Activated naive CD4-positive, alpha-beta T cell treated with anti-CD3 and anti-CD28 coated beads for 36 hours (primary cell): ENCODE measurements at places on chromosomes 3 and 15.

- DNase-seq, result no peak
Measured at GRCh38 chr3:169232863-169233262, 430.6 kb downstream of the MECOM start.

DNA sequence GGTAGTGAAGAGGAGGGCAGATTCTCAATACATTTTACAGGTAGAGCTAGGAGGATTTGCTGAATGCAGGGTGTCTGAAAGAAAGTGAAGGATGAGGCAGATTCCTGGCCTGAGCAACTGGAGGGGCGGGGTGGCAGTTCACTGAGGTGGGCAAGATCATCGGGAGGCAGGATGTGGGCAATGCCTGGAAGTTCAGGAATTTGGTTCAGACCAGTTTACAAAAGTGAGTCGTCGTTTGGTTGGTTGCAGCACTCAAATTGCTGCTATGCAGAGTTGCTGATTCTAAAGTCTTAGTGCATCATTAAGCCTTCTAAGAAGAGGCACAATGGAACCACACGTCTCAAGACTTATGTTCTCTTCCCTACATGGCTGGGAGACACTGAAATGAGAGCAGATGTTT lies 134.0 kb downstream of the MFSD1 start:
- no peak for DNase-seq

- no peak for DNase-seq
Measured at GRCh38 chr3:193980326-193980725, 155.6 kb upstream of the HES1 start.

DNA sequence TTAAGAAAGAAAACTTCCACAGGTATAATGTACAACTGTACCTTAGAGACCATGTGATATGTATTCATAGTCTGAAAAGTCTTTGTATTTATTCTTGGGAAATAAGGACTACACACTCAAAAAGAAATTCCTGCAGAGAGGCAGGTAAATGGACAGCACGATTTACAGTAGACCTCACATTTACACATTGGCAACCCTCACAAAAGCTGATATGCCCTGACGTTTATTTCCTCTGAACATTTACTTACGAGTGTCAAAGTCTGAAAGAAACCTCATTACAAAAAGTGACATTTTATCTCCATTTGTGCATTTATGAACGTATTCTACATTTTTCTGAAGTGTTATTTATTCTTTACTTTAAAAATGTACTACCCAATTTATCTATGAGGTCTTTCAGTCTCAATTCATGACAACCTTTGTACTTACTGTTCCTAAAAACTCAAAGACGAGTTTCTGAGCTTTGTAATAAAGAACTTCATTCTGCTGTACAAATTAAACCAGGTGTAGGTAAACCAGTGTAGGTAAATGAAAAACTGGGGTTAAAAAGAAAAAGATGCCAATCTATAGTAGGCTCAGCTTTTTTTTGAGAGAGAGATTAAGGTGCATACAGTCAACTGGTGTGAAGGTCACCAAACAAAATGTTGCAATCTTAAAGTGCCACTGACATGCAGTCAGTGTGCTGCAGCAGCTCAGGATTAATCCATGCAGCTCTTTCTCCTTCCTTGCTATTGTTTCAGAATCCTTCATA lies 44.3 kb downstream of the THRB start:
- no peak for DNase-seq

DNA sequence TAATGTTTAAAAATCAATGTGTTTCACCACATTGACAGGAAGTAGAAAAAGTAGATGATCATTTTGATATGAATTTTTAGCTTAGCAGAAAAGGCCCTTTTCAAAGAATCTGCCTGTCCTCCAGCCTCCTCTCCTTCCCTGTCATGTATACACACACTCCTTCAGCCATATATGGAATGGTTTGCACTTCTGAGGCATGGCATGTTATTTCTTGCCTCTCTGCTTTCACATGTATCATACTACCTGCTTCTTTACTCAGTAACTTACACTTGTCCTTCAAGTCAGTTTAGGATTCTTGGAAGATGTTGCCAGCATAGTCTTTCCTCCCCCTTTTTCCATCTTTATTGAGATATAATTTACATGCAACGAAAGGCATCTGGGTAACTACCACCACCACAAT lies 79.0 kb downstream of the REC114 start:
- no peak for DNase-seq

DNA sequence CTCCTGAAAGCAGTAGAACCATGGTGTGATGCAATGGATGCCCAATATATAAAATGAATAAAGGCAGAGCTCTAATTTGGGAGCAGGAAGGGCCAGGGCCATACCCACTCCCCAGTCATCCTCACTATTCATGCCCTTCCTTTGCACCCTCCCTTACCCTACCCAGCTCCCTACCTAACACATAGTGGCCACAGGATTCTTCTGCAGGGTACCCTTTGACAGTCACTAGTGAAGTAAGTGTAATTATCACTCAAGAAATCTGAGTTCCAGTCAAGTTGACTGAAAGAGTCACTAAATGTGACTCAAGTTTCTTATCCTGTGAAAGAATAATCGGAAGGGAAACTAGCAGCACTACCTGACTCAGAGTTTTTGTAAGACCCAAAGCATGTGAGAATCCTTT lies 69.2 kb downstream of the RASA2 start:
- peak; percentile 65 for DNase-seq

- DNase-seq, result no peak
Measured at GRCh38 chr3:12894629-12895028, 53.3 kb upstream of the RPL32 start.

GRCh38 chr3:4506559-4507023 lies 13.4 kb downstream of the ITPR1 start:
- DNase-seq, result no peak

DNA sequence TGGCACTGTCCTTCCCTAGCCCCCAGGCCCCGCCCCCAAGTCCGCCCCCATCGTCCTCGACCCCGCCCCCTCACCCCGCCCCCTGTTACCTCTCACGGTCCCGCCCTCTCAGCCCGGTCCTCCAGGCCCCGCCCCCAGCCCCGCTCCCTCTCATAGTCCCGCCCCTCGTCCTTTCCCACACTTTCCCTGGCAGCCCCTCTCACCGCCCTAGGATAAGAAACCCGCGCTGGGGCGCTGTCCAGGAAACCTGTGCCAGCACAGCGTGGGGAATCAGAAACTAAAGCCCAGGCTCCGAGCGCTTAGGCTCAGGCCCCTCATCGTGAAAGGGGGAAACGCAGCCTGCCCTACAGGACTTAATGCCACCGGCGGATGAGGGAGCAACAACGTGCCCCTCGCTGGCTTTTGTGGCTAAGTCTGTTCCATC lies 20.9 kb downstream of the TRPM1 start:
- DNase-seq, result peak; percentile 29

DNA sequence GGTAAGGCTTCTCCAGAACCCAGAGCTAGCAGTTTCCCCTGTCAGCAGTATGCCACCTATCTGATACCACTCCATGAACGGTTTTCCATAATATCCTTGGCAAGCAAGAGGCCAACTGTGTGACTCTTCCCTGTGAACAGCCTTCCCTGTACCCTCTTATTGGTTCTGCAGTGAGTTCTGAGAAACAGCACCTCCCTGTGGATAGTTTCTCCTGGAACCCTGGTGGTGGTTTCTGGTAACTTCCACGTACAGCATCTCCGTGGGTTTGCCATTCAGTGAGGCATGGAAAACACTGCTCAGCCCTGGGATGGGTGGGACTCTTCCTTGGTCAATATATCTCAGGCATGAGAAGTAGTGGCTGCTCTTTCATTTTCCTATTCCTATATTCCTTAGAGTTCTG lies 19.4 kb upstream of the SERPINI2 start:
- DNase-seq, result no peak

DNA sequence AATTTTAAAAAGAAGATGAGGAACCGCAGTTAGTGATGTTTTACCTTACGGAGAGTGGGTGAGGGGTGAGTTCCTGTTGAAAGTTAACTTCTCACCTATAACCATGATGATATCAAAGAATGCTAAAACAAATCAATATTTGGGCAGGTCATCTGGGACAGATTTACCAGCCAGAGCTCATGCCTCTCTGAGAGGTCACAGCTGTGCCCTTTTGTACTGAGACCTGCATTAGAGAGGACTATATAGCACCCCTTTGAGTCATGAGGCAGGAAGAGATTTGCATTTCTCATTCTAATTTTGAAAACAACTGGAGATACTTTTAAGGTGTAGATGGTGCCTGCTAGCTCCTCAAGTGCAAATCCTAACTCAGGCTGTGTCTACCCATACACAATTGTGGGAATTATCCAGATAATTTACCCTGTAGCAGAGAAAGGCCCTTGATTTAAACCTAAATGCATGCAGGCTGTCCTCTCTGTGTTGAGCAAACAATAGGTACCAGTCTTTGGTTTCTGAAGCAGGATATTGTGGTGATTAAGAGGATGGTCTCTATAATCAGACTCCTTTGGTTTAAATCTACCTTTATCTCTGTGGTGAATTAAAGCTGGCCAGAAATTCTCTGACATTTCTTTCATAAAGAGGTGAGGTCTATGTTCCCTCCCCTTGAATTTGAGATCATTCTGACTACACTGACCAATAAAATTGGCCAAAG lies 5.8 kb upstream of the TM4SF4 start:
- DNase-seq, result no peak

GRCh38 chr15:85707519-85708338 lies 87.0 kb downstream of the KLHL25 start:
- peak; percentile 51 for DNase-seq

DNA sequence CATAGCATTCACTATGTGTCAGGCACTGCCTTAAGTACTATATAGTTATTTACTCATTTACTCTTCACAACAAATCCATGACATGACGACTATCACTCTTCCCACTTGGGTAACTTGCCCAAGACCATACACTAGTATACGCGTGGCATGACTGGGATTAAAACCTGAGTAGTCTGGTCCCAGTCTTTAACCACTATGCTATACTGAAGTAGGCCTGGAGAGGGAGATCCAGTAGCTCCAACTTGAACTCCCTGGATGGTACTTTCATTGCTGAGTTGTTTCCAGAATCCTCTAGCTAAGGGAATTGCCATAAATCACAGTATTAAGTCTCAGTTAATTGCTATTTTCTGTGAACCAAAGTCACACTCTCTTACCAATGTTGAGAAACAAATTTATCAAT lies 116.2 kb upstream of the LSAMP start:
- DNase-seq, result no peak

- peak; percentile 10 for DNase-seq
Measured at GRCh38 chr3:137692803-137693431, 71.2 kb upstream of the SOX14 start.

DNA sequence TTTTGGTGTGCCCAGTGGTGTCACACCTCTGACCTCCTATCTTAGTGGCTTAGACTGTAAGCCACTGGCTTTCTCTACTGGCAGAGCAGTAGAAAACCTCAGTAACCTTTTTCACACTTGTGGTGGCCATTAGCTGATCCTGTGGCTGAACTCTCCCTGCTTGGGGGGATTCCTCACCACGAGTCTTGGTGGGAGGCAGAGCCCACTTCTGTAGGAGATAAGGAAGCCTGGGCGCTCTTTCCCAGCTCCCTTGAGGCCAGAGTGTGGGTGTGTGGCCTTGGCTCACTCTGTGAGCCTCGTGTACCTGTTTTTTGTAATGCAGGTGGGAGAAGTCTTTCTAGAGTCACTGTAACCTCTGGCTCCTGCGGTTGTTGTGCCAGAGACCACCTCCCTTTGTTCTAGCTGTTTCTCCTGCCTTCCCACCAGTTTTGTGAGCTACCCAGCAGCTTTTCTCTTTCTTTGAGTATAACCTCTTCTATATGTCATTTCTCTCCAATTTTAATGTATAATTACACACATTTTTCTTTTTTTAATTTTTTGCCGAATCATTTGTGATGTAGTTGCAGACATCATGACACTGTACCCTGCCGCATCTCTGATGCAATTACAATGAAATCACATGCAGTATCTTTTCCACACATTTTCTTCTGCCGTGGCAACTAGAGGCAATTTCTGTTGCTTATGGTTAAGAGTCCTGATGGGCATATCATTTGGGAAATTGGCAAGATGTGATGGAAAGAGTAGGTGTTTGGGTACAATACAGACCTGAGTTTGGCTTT lies 13.8 kb downstream of the XCR1 start:
- DNase-seq, result no peak

GRCh38 chr3:67450153-67450552 lies 204.3 kb downstream of the SUCLG2 start:
- DNase-seq, result no peak

- DNase-seq, result no peak
Measured at GRCh38 chr3:129927072-129927471, 33.6 kb upstream of the TMCC1 start.

DNA sequence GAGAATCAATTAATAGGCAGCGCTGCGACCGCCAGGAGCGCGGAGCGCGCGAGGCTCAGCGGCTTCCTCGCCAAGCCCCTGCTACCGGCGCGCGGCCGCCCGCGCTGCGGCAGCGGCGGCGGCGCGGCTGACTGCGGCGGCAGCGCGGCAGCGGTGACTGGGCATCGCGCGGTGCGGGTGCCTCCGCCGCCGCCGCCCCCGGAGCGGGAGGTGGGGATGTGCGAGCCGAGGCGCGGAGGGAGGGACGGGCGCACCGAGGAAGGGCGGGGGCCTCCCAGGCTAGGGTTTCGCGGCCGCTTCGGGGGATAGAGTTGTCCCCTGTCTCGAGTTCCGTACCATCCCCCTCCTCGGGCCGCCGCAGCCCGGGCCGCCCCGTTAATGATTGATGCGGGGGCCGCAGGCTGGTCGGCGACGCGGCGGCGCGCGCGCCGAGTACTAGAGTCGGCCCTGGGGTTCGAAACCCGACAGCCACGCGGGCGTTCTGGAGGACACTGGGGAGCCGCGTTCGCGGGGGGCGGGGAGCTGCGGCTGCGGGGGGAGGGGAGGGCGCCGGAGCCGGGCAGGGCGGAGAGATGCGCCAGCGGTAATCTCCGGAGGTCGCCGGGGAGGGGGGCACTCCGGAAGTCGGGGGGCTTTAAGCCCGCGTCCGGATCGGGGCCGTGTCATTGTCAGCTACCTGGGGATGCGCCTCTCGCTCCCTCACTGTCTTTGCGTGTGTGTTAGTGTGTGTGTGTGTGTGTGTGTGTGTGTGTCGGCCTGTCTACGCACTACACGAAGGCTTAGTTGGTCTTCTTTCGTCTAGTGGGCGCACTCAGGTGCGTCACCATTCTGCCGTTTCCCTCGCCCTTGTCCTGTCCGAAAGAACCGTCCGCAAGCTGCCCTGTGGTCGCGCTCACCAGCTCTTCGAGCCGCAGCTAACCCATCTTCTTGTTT lies at the start of gene PAQR9:
TSS of gene PAQR9 (minus strand) at position 159 of the 933 bp plus-strand sequence. CDS start 338 bp downstream, outside the sequence.
- peak; percentile 21 for DNase-seq

DNA sequence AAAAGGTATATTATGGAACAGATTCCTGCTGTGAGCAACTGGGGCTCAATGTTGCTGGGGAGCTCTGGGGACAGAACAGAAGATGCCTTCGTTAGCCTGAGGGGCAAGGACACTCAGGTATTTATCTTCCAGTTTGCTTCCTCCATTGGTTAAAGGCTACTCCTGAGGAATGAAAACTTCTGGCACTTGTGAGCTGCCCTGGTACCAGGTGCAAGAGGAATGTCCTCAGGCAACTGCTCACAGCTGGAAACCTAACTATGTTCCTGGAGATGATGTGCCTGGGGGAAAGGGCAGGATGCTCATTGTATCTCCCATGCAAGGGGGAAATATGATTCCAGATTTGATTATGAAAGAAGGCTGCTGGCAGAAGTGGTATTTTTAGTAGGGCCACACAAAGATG lies 54.0 kb upstream of the BBX start:
- DNase-seq, result no peak

- DNase-seq, result no peak
Measured at GRCh38 chr3:148077318-148077923, 620.3 kb upstream of the AGTR1 start.
